Colonic mucosa (tissue), 4 donors: ENCODE measurements at places on chromosomes 5 and 9. TPM values are rescaled to one million over a fixed set of nuclear protein-coding genes. Genes with fewer than 3 reads are reported as not detected.

ARID3C gene
- not detected for total RNA-seq

DNA sequence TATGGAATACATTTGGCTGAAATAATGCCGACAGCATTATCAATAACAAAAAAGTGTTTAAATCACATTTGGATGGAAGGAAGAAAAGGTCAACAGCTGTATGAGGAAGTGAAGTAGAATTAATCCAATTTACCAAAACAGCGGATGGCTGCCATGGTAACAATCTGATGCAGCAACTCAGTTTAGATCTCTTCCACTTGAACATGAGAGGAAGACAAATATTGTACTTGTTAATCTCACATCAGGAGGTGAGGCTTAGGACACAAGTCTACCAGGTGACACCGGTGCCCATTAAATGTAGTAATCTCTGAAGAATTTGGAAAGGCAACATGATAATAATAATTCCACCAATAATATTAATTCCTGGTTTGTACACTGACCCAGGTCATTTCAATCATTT, 2.4 kb downstream of the RASEF start:
- peak overlapping the region; percentile 94 for H3K27ac ChIP-seq
- H3K27me3 ChIP-seq, result peaks cover 4% of the 10 kb centered on the region
- DNase-seq, result no peak
- peaks cover 6% of the 10 kb centered on the region for H3K4me1 ChIP-seq

DNA sequence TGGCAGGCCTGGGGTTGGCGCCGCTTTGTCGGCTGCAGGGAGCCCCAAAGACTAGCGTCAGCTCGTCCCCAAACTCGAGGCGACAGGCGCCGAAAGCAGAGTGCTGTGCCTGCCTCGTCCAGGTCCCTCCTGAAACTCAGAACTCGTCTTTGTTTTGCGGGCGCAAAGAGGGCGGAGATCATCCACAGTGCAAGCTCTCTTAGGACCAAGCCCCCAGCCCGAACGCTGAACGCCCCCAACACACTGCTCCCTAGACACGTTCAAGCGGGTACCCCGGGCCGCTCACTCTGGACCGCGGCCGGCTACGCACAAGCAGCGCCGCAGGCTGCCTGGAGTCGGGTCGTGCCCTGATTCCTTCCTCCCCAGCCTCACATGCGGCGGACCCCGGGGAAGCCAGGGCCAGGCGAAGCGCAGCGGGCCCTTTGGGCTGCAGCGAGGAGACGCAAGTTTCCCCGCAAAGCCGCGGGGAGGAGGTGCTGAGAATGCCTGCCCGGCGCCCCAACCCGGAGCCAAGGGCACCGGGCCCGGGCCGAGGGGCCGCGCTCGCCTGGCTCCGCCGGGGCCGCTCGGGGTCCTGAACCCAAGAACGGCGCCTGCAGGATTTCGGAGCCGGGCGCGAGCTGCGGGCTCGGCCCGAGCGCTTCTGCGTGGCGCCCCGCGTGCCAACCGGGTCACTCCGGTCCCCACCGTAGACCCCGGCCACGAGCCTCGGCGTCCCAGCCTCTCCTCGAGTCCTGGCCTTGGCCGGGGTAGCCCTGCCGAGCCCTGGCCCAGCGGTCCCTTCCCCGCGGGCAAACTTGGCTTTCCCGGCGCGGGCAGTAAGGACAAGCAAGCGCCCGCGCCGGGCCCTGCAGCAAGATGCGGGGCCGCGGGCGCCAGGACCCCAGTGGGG, 738 bp downstream of the FSTL4 start:
- no peak overlapping the region for H3K27ac ChIP-seq
- H3K36me3 ChIP-seq, result no peaks in the 10 kb centered on the region
- peaks cover 46% of the 10 kb centered on the region for H3K27me3 ChIP-seq
- H3K4me3 ChIP-seq, result peak overlapping the region; percentile 41

GRCh38 chr9:419571-420171, 205.0 kb downstream of the DOCK8 start:
- no peaks in the 10 kb centered on the region for H3K36me3 ChIP-seq
- H3K4me1 ChIP-seq, result no peaks in the 10 kb centered on the region
- no peak for DNase-seq
- H3K27me3 ChIP-seq, result no peaks in the 10 kb centered on the region
- no peak overlapping the region for H3K4me3 ChIP-seq

DNA sequence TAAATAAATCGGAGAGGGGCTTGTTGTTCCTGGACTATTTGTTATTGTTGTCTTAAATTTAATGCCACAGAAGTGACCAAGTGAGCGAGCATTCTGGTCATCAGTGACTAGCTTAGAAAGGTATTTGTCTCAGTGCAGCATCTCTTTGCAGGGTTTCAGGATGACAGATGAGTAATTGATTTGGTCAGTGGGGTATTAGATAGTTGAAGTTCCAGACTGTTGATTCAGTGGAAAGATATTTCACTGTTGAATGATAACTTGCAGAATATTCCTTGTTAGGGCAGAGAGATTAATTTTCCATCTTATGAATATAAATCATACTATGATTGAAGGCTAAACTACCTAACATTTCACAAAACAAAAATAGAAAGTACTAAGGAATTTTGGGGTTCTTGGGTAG, 122.4 kb downstream of the TRIO start:
- H3K36me3 ChIP-seq, result no peaks in the 10 kb centered on the region
- no peak for DNase-seq
- H3K27ac ChIP-seq, result no peak overlapping the region
- no peak overlapping the region for H3K4me3 ChIP-seq
- H3K4me1 ChIP-seq, result peaks cover 15% of the 10 kb centered on the region
